PC-9 (cell line): ENCODE measurements at places on chromosomes 1 and 21. TPM values are rescaled to one million over a fixed set of nuclear protein-coding genes. Genes with fewer than 3 reads are reported as not detected.

DNA sequence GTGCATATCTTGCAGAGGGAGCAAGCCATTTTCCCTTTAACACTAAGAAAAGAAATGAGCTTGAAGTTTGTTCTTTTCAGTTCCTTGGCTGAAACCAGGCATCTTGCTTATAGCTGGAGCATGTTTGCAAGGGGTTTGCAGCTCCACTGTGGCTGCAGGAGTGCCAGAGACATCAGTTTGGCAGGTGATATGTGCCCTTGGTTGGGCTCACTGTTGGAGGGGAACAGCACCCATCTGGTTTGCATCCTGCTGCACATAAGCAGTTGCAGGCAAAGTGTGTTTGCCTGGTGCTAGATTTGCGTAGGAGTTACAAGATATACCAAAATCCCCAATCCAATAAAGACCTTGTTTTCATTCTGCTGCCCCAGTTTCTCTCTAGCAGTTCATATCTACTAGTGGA, 47.8 kb upstream of the IKBKE start:
- peaks cover 41% of the 10 kb centered on the region for H3K4me1 ChIP-seq
- no peak overlapping the region for H3K4me3 ChIP-seq
- H3K36me3 ChIP-seq = peaks cover 23% of the 10 kb centered on the region
- peak overlapping the region; percentile 25 for H3K27ac ChIP-seq
- DNase-seq = no peak

DNA sequence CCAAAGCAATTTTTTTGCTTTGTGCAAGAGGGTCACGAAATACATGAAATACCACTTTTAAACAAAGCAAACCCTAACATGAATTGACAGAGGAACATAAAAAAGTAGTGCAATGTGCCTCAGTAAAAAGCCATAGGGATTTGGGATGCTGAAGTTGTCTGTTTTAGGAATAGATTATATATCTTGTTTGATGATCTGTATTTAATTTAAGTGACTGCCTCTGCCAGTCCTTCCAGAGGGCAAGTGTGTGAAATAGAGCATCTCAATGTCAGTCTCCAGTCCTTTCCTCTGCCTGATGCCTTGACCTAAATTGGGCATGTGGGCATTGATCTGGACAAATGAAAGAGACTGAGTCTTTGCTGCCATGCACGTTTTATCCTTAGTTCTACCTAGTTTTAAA, 222.8 kb downstream of the PTPRC start:
- no peak overlapping the region for H3K27ac ChIP-seq
- no peaks in the 10 kb centered on the region for H3K27me3 ChIP-seq
- H3K4me1 ChIP-seq = no peaks in the 10 kb centered on the region
- H3K4me3 ChIP-seq = no peak overlapping the region
- no peaks in the 10 kb centered on the region for H3K36me3 ChIP-seq

DNA sequence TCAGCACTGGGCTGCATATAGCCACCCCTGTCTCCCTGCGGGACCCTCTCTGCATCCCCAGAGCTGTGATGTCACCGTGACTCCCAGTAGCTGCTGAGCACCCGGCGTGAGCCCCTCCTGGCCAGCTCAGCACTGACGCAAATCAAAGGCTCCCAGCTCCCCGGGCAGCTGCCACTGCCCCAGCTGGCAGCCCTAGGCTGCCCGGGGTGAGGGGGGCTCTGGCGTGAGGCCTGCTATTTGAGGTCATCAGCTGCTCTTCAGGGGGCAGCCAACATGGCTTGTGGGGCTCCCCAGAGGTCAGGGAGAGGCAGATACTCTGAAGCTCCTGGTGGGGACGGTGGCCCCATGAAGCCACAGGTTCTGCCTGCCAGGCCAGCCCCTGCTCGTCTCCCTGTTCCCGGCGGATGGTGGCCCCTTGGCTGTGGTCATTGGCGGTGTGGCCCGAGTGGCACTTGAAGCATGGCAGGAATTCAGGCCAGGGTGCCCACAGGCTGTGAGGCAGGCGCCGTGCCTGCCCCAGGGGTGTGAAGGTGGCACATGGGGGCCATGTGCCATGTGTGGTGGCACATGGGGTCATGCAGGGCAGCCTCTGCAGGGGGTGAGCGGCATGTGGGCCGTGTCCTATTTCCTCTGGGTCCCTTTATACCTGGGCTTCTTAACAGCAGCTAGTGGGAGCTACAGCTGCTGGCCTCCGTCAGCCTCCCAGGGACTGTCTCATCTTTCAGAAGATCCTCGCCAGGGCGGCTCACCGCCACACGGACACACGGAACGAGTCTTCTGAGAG, 85.4 kb downstream of the SIK1 start:
- no peaks in the 10 kb centered on the region for H3K27me3 ChIP-seq
- peaks cover 33% of the 10 kb centered on the region for H3K4me1 ChIP-seq
- H3K36me3 ChIP-seq = no peaks in the 10 kb centered on the region
- H3K4me3 ChIP-seq = no peak overlapping the region
- DNase-seq = peak; percentile 70
- no peak overlapping the region for H3K27ac ChIP-seq

The RGS1 gene
- not detected in 2 replicates for total RNA-seq

The IL22RA1 gene
- 4.2 and 5.0 TPM in 2 replicates for total RNA-seq

GRCh38 chr1:229579059-229579673, 20.7 kb upstream of the ABCB10 start:
- H3K4me1 ChIP-seq = peaks cover 5% of the 10 kb centered on the region; the same call in 1 of the 2 replicates
- H3K27ac ChIP-seq = no peak overlapping the region
- H3K36me3 ChIP-seq = no peaks in the 10 kb centered on the region
- DNase-seq = no peak

The KLHDC8A gene
- total RNA-seq = not detected in 2 replicates

DNA sequence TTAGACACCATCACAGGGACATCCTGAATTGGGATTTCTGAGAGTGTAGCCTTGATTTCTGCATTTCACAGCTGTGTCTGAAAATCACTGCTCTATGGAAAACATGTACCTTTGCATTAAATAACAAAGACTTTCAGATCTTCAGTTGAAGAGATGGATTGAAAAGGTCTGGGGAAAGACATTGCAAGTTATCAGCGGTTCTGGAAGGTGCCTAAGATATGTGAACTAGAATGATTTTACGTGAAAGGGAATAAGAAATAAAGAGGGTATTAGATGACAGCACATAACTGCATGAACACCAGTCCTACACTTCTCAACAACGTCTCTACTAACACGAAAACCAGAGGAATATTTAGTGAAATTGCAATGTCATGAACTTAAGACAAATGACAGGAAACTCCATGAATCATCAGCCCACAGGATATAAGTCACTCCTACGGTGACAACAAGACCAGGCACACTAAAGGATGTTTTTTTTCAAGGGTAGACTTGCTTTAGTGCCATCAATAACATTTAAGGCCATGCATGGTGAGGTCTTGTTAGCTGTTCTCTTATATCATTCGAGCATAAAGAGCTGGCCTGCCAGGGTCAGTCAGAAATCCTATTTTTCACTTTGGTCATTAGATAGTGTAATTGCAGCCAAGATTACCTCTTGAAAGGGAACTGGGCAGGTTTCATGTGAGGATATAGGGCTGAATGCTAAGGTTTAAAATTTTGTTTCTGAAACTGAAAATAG, 283.1 kb downstream of the GRIK1 start:
- H3K27ac ChIP-seq = peak overlapping the region; percentile 85
- H3K4me3 ChIP-seq = no peak overlapping the region
- DNase-seq = peak; percentile 2

The CFAP107 gene
- total RNA-seq = not detected in 2 replicates

The CLDN17 gene
- not detected in 2 replicates for total RNA-seq

DNA sequence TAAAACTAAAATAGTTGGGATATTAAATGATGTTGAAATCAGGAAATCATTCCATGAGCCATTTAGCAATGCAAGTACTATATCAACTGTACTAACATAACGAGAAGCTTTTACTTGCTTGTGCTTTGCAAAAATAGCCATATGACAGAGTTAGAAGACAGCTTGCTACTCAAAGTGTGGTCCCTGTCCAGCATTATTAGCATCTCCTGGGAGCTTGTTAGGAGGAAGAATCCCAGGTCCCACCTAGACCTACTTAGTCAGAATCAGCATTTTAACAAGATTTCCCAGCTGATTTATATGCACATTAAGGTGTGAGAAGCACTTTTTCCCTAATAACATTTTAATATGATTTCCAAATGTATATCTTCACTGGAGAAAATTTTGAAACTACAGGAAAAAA, 4.7 kb downstream of the PRKACB start:
- no peak overlapping the region for H3K4me3 ChIP-seq
- no peak overlapping the region for H3K27ac ChIP-seq

The NBPF10 gene
- total RNA-seq = 5.0 and 5.7 TPM in 2 replicates

DNA sequence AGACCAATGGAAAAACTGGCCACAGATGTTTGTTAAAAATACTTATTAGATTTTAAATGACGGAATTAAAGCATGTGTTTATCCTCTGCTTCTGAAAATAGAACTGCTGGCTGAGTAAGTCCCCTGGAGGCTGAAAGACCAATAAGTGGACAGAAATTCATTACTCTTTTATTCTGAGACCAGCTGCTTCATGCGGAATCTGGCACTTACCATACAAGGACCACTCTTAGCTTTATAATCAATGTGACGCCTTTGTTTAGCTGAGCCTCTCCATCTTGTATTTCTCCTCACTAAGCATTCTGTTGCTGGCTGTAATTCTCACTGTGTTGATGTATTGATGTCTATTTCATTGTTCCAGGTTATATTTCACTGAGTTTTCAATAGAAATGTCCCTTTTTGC, 6.3 kb upstream of the EXO1 start:
- no peaks in the 10 kb centered on the region for H3K27me3 ChIP-seq
- H3K27ac ChIP-seq = no peak overlapping the region
- H3K36me3 ChIP-seq = no peaks in the 10 kb centered on the region
- peaks cover 17% of the 10 kb centered on the region for H3K4me1 ChIP-seq
- DNase-seq = no peak

The GPR61 gene
- not detected in 2 replicates for total RNA-seq

DNA sequence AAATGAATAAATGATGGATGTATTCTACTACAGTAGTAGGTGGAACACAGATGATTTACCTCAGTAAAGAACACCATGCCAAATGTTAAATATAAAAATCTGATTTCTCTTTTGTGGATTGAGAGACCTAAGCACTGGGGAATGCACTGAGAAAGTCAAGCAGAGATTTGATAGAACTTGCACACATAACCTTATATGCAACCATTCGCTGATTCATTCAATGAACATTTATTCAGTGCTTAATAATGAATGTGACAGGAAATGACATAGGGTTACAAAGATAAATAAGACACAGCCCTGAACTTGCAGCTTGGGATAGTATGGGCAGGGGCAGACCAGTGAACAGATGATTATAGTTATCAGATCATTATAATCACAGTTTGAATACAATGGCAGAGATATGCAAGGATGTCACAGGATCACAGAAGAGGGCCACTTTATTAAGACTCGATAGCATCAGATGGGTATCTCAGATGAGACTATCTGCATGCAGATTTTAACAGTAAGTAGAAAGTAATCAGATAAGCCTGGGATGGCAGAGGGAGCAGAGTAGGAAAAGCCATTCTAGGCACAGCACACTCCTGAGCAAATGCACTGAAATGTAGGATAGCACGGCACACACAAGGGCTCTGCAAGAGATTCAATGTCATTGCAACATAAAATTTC, 169.4 kb downstream of the ASTN1 start:
- H3K27ac ChIP-seq = no peak overlapping the region
- H3K27me3 ChIP-seq = no peaks in the 10 kb centered on the region
- H3K4me1 ChIP-seq = no peaks in the 10 kb centered on the region
- DNase-seq = no peak
- H3K4me3 ChIP-seq = no peak overlapping the region

- H3K4me1 ChIP-seq = peaks cover 1% of the 10 kb centered on the region; the same call in 1 of the 2 replicates
- H3K4me3 ChIP-seq = no peak overlapping the region
- H3K27me3 ChIP-seq = no peaks in the 10 kb centered on the region
- H3K27ac ChIP-seq = no peak overlapping the region
- peak; percentile 39 for DNase-seq
These were observed 61.8 kb upstream of the DNAH14 start for GRCh38 chr1:224867715-224868114.

DNA sequence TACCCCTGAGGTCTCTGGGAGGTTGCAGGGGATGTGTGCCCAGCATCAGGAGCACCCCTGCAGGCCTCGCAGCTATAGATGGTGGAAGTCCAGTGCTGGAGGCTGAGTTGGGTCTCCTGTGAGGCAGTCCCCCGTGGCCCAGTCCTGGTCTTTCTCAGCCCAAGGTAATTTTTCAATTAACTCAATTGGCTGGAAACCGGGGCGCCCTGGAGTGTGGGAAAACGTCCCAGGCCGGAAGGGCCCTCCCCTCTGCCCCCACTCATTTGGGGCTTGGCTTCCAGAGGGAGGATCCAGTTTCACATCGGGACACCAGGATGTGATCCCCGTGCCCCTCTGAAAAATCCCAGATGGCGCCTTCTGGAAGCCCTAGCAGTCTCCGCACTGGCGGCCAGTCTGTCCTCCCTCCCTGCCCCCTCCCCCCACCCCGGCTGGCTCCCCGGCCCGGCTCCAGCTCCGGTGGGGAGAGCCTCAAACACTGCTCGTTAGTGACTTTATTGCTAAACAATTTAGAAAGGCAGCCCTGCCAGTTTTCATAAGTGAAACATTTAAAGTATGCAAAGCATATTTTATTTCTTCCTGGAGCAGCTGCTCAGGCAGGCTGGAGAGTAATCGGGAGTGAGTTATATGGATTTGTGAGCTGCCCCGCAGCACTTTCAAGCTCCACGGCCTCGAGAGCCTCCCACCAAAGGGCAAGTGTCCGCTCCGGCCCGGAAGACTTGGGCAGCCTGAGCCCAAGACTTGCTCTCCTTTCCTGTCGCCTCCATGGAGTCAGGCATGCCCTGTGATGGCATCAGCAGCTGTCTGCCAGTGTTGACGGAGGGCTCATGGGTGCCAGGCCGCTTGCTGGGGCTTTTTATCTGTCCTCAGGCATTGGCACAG, 208.2 kb upstream of the TMEM51 start:
- no peaks in the 10 kb centered on the region for H3K36me3 ChIP-seq
- no peaks in the 10 kb centered on the region for H3K27me3 ChIP-seq
- peak; percentile 44 for DNase-seq
- H3K4me1 ChIP-seq = no peaks in the 10 kb centered on the region

The NMNAT2 gene
- total RNA-seq = 22.5 and 29.2 TPM in 2 replicates

- H3K4me3 ChIP-seq = no peak overlapping the region
- no peak overlapping the region for H3K27ac ChIP-seq
- H3K4me1 ChIP-seq = no peaks in the 10 kb centered on the region
- no peak for DNase-seq
These were observed 50.9 kb downstream of the TARBP1 start for GRCh38 chr1:234427950-234428646.

DNA sequence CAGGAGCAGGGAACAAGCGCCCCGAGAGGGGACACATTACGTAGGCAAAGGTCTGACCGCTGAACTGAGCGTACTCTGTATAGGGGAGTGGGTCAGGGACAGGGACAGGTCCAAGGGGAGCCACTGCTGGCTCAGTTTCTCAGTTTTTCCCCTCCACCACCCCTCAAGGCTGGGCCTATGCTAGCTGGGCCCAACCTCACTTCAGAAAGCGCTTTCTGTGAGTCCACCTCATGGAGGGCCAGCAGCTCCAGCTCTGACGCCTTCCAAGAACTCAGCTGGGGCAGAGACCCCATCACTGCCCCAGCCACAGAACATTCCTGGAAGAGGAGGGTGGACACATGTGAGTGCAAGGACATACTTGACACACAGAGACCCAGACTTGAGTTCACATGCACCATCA, 242.0 kb downstream of the FOXD2 start:
- H3K36me3 ChIP-seq = no peaks in the 10 kb centered on the region
- 0 out of 2 replicates have a peak, but pooled peaks cover 2% of the 10 kb centered on the region for H3K4me1 ChIP-seq
- no peak overlapping the region for H3K27ac ChIP-seq
- no peak for DNase-seq
- no peaks in the 10 kb centered on the region for H3K27me3 ChIP-seq
